ENCODE measurements at places on chromosomes 2 and 18.

DNA sequence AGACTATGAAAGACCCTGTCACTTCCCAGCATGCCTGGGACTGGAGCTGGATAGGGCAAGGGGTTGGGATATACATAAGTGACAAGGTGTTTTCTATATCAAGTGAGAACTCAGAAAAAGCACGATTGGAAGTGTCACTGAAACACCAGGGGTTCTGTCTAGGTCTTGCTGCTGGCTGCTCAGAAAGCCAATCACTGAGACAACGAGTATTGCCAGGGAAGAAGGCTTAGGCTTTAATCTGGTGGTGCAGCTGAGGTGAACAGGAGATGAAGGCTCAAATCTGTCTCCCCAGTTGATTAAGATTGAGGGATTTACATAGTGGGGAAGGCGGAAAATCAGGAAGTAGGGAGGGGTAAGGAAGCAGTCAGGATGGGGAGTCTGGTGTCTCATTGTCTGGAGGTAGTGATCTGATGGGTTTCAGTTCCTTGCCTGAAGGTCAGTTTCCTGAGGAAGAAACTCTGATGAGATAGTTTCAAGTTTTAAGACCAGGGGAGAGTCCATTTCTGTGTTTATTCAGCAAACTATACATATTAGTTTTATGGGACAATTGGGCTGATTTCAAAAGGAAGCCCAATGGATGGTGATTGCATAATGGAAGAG is 3.5 kb upstream of the C2orf74 start:
- no peak for DNase-seq

DNA sequence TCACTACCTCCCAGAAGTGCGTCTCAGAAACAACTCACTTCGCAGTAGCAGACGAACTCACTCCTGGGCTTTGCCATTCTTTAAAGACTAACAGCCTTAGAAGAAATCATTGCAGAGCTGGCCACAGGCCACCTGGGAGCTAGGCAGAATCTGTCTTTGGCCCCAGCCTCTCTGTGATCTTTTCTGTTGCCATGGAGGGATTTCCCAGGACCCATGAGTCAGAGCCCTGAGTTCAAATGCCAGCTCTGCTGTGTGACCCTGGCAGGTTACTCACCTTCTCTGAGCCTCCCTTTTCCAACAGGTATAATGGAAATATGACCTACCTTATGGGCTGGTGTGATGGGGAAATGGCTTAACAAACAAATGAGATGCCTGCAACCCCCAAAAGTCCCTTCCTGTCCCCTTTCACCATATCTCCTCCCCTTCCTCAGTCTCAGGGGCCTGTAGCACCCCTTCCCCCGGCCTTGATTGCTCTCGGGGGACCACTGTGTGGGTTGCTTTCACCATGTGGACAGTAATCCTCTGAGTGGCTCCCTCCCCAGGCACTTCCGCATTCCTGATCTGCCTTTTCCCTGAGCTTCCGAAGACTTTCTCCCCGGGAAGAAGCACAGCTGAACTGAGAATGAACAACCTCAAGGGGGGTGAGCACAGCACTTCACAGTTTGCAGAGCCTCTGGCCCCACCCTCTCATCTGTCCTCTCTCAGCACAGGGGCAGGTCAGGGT is 34.0 kb upstream of the SLC66A3 start:
- no peak for DNase-seq

GRCh38 chr2:31555967-31556706 is 24.6 kb downstream of the SRD5A2 start:
- DNase-seq: no peak

GRCh38 chr2:165587335-165587938 is 117.9 kb downstream of the CSRNP3 start:
- DNase-seq: no peak

- DNase-seq: no peak
These were observed 11.6 kb downstream of the TRIB2 start for GRCh38 chr2:12728221-12728777.

DNA sequence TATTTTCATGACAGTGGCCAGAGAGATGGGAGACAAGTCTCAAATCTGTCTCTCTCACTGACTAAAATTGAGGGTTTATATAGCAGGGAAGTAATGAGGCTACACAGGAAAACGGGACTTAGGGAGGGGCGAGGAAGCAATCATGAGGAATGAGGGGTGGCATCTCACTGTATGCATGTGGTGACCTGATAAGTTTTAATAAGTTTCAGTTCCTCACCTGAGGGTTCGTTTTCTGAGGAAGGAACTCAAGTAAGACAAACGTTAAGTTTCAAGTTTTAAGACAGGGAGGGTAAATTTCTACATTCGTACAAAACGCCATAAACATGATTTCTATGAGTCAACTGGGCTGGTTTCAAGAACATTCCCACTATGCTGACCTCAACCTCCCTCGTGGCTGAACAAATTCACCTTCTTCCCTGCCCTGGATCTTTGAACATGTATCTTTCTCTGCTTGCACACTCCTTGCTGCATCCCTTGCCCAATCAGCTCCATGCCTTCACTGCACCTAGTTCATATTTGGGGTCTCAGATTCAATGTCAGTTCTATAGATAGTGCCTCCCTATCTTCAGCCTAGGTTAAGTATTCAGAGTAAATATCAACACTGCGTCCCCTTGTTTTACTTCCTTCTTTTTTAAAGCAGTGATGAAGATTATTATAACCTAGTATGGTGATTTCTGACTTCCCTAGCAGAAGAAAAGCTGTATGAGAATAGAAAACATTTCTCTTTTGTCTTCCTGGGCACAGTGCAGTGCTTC is 53.3 kb upstream of the CNTNAP5 start:
- no peak for DNase-seq

DNA sequence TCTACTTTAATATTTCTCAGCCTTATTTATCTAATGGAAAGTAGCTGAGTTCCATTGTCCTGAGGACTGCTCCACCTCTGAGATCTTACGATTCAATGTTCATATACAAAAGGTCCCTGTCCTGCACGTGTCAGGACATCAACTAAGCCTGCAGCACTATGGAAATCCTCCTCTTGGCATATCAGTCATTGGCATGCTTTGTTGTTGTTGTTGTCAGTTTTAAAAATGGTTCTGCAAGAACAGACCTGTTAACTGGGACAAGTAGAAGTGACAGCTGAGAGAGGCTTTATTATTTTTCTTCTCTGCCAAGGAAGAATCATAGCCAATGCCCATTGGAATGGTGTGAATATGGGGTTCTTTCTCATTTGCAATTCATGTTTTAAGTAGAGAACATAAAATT is 450.1 kb upstream of the PKDCC start:
- DNase-seq: no peak

DNA sequence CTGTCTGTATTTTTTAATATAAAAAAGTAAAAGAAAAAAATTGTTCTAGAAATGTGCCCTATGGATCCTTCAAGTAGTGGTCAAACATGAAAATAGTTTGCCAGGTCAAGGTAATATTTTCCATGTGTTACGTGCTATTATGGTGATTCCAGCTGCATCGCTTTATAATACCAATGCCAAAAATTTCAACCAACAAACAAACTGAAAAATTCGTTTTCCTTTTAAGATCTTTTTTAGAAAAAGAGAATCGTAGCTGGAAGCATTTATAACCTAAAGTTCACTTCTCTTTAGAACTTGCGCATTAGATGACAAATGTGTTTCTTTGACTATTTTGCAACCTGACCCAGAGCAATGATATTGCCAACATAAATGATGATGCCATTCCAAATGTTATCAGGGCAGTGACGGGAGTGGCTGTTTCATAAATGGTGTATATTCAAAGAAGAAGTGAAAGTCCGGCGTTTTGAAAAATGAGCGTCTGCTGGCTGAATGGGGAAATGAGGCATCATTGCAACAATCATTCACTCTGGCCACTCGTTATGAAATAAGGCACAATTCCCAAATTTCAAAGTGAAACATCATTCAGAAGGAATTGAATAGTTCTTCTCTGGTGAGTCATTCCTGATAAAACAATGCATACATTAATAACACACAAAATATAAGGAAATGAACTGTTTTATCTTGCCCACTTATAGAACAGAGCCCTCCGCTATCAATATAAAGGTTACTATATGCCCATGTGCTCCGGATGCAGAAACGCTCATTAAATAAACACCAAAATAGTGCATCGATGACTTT is 297.4 kb downstream of the TGIF1 start:
- DNase-seq: no peak

DNA sequence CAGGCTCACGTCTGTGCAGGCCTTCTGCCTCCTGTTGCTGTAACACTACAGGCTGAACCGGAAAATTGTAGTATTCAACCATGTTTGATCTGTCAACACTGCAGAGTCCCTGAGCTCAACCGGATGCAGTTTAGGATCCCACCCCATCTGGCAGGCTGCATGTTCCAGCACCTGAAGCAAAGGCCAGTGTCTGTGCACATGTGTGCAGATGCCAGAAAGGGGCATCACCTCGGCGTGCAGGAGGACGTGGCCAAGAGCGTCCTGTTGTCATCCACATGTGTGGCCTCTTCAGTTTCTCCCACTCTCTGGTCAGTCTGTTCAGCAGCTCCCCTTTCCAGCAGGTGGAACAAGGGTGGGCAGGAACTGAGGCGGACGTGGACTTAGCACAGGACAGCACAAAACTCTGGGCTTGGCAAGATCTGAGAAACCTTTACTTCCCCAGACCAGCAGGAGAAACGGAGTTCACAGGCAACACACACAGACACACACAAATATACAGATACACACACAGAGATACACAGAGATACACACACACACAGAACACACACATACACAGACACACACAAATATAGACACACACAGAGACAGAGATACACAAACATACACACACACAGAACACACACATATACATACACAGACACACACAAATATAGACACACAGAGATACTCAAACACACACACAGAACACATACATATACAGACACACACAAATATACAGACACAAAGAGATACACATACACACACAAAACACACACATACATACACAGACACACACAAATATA is 111.3 kb downstream of the NDUFA10 start:
- no peak for DNase-seq

GRCh38 chr2:237092920-237093781 is 7.5 kb downstream of the COPS8 start:
- DNase-seq: peak; percentile 2

GRCh38 chr18:48050176-48050575 is 119.7 kb upstream of the SMAD2 start:
- DNase-seq: no peak

DNA sequence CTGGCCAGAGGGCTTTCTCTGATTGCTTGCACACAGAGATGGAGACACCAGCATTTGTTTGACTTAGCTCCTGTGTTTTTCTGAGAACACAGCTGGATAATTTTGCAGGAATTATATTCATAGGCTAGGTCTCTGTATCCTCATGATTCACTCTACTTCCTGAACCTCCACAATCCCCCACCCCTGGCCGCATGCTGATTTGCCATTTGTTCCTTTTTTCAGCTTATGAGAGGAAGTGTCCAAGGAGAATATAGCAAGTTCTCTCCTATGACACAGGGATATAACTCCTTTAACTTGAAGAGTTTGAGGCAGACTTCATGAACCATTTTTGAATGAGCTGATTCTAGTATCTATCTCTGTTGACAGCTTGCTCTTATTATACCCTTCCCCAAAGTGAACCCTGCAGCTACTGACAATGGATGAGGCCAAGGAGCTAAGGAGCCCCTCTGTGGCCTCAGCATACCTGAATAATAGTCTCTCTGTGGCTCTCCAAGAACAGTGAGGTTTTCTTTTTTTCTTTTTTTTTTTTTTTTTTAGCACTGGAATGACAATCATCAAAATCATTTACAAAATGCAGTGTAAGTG is 15.4 kb downstream of the CAVIN2 start:
- no peak for DNase-seq

- no peak for DNase-seq
These were observed 1.6 kb downstream of the ITGAV start for GRCh38 chr2:186591506-186591890.

DNA sequence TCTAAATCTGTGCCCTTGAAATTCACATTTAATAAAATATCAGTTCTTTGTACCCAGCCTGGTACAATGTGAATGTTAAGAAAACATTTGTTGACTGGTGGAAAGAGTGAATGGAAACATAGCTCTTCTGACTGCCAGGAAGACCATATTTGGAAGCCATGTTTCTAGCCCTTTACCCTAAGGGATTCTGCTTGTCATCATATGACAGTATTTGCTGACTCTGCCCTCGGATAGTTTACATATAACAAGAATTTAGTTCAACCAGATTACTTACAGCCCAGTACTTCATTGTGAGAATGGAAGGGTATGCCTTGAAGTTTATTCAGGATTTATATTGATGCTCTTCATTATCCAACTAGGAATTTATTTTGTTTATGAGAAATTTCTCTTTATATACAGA is 13.8 kb upstream of the KCNS3 start:
- DNase-seq: no peak

DNA sequence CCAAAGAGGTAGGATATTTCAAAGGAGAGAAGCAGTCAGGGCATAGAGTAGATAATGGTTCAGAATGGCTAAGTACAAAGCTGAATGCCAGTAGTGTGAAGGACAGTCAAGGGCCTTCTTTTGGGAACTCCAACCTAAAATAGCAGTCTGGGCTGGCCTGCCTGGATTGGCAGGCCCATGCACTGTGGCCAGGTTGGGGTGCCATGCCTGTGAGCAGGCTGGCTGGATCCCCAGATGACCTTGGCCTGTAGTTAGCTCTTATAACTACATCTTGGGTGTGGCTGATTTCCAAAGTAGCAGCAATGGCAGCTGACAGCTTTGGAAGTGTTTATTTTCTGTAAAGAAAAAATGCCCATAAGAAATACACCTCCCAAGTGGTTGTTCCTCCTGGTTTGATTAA is 51.5 kb upstream of the ITGB6 start:
- DNase-seq: no peak

DNA sequence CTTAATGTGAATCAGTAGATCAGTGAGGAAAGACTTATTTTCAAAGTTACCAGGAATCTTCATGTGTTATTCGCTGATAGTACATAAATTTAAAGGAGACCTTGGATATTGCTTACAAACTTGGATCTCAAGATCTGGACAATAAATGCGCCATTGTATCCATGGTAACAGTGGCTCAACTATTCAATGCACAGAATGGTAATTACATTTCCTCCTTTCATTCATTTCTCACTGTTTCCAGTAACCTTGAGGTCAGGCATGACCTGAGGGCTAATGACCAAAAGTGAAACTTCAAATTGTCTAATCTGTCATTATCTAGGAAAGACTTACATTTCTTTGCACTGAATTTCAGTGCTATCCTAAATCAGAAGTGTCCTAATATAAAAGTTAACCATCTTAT is 8.1 kb downstream of the LRP2 start:
- no peak for DNase-seq

- no peak for DNase-seq
These were observed 28.7 kb downstream of the MSH6 start for GRCh38 chr2:47811668-47812067.

DNA sequence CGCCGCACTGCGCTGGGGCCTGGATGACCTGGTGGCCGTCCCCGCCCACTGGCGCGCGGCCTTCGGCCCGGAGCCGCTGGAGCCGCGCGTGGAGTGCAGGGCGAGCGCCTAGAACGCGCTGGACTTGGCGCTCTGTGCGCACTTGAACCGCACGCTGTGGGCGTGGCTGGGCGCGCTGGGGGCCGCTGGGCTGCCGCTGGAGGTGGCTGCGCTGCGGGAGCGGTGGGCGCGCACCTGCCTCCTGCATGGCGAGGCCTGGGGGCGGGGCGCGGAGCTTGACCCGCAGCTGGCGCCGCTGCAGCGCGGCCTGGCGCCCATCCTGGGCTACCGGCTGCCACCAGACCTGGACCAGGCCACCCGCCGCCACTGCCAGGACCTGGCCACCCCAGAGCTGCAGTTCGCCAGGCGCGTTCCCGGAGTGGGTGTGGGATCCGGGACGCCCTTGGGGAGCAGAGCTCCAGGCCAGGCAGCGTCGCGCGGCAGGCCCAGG is 9.9 kb downstream of the AQP12B start:
- no peak for DNase-seq

- no peak for DNase-seq
These were observed 69.5 kb downstream of the BAZ2B start for GRCh38 chr2:159546716-159547430.
